ENCODE measurements at places on chromosomes 11 and 22.
A peak's percentile ranks its signal among the peaks of the same experiment; 100 is the strongest.

GRCh38 chr11:34585735-34586487 is 35.0 kb upstream of the EHF start:
- peak; percentile 85 for DNase-seq

DNA sequence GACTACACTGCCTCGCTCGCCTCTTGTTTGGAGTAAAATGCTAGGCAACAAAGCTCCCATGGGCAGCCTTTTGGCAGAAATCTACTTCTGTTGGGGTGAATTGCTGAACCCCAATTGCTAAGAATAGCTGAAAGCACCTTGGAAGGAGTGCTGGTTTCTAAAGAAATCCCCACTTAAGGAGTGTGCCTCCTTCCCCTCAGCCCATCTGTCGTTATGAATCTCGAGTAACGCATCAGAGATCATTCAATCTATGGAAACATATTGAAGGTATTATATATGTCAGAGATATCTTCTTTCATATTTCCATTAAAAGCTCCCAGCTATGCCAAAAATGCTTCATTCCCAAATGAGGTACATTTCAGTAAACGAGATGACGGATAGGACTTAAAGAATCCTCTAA is 229.6 kb upstream of the BLID start:
- no peak for DNase-seq

DNA sequence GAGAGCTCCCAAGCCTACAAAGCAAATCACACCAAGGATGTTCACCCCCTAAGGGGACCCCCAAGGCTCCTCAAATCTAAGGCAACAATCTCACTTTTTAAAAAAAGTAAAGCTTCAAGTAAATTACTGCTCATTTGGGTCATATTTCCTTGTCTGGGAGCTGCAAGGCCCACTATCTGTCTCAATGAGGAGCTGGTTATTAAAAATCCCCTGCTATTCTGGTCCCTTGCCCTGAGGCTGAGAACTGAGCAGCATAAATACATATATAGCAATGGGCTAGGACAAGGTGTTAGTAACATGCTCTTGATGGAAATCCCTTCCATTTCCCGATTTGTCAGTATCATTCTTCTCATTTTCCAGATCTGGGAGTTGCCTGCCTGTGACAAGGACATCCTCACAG is 119.2 kb downstream of the ETS1 start:
- DNase-seq: no peak

DNA sequence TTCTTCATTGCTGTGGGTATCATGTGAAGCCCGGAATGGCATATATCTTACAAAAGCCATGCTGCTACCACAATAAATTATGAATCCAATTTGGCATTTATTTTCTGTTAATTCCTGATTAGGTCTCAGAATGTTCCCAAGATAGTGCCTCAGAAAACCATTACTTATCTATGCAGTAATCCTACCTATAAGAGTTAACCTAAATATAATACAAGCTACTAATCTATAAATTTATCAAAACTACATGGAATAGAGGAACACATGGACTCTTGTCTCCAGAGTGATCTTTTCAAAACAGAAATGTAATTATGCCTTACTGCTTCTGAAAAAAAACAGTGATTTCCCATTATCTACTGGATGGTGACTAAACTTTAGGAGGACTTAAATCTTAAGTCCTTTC is 687.8 kb upstream of the ANO5 start:
- DNase-seq: no peak

GRCh38 chr11:47070769-47071168 is 105.9 kb downstream of the ARFGAP2 start:
- DNase-seq: no peak

GRCh38 chr11:105132716-105133511 is 6.7 kb downstream of the CARD18 start:
- DNase-seq: no peak

- DNase-seq: no peak
These were observed 496.0 kb upstream of the LARGE1 start for GRCh38 chr22:34416022-34416860.

GRCh38 chr22:45859231-45860161 is 117.5 kb downstream of the WNT7B start:
- DNase-seq: no peak

DNA sequence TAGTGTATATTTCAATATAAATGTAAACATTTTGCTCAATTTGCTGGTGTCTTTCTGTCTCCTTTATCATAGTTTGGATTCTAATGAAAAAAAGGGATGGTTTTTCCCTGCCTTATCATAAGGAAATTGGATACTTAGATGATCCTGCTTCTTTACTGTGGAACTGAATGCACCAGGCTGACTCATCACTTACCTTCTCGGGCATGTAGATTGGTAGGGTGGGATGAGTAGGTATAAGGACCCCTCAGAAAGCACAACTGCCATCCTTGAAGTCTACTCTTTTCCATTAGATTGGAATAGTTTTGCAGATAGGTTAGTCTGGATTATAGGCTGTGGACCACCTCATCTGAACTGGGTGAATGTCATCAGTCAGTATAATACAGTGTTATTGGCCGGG is 7.5 kb upstream of the SIDT2 start:
- no peak for DNase-seq

GRCh38 chr11:111570796-111571195 is 30.3 kb downstream of the LAYN start:
- no peak for DNase-seq

DNA sequence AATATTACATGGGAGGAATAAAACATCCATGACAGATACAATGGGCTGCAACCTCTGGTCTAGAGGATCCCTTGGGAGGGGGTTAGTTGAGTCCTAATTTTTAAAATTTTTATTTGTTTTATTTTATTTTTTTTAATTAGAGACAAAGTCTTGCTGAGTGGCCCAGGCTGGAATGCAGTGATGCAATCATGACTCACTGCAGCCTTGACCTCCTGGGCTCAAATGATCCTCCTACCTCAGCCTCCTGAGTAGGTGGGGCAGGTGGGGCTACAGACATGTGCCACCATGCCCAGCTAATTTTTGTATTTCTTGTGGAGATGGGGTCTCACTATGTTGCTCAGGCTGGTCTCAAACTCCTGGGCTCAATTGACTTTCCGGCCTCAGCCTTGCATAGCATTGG is 43.1 kb downstream of the FDX1 start:
- no peak for DNase-seq
